ENCODE measurements at places on chromosomes 1 and 21.

DNA sequence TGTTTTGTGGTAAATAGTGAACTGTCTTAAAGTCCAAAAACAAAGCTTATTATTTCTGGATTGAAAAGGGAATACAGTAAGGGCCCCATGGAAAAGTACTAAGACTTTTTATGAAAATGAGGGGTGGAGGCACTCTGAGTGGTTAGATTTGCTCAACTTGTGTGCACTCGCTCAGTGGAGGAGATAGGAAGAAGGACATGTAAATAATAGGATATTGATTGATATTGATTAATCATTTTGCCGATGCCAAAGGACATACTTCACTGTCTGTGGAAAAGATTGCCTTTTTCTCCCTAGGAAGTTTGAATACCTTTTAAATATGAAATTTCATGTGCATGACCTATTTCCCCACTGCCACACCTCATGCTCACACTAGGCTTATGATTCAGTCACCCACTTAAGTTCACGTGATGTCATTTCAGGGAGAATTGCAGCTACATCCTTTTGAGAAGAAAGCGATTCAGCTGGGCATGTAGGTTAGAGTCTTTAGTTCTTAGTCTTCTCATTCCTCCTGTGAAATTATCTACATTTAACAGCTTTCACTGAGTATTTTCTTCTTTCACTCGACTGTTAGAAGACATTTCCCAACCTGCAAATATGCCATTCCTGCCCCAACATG, 5.0 kb downstream of the MTR start:
- no peak for DNase-seq

- no peak for DNase-seq
Observed at GRCh38 chr21:37447288-37447936, 80.8 kb downstream of the DYRK1A start.

DNA sequence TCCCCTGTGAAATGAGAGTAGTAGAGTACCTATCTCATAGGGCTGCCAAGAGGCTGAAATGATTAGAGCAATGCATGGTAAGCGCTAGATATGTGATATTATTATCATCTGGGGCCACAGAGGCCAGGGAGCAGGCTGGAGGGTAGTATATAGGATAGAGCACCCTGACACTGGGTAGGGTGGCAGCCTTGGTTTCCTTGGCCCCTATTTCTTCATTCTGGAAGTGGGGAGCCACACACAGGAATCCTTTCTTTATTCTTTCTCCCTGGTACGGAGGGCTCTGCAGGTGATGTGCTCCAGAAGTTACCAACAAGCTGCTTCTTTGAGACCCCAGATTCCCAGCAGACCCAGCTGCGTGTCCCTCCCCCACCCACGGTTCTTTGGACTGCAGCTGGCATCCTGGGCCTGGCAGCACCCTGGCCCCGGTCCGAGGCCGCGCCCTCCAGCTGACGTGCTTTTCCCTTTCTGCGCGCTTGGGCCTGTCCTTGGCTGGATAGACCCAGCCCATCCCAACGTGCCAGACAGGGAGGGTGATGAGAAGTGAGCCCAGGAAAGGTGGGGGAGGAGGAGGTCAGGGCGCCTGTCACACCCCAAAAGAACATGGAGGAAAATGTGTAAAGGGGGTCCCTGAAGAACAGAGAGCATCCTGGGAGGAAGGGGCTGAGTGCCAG, 18.2 kb downstream of the INAVA start:
- DNase-seq = no peak

- no peak for DNase-seq
Observed at GRCh38 chr1:23238565-23238964, 21.3 kb upstream of the HTR1D start.

- no peak for DNase-seq
Observed at GRCh38 chr1:51955797-51956527, 34.5 kb downstream of the RAB3B start.

DNA sequence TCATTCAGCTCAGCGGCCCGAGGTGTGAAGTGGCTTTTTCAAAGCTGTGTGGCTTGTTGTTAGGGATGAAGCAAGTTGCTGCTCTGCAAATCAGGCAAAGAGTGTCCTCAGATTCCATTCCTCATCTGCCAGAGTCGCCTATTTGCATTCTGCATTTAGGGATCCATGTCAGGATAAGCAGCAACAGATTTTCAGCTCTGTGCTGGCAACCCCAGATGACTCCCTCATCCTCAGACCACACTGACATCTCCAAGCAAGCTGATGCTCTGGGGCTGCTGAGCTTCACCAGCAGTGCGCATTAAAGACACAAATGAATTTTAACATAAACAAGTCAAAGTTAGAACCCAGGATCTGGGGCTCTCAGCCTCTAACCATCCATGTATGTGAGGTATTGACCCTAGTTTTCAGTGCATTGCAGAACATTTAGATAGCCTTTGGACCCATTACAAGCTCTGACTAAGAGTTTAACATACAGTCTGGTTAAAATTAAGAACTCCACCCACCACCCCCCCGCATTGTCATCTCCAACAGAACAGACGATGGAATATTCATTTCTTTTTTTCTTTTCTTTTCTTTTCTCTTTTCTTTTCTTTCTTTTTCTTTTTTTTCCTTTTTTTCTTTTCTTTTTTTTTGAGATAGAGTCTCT, 10.9 kb downstream of the CFAP107 start:
- DNase-seq = no peak

DNA sequence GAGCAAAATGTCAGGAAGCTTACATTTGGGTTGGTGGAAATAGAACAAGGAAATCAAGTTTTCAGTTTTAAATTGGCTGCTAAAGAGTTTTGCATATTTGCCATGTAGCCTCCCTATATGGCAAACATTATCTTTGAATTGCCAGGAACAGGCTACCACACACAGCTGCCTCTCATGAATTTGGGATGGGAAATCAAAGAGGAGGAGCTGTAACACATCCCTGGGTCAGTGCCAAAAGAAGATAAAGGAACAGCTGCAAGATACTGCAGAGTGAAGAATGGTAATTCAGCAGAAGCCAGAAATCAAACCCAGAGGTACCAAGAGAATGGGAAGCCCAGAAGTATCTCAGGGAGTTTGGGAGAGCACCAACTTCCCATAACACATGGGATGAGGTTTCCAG, 18.6 kb upstream of the RASAL2 start:
- no peak for DNase-seq

- no peak for DNase-seq
Observed at GRCh38 chr1:111538343-111539025, 35.1 kb upstream of the ADORA3 start.

- DNase-seq = no peak
Observed at GRCh38 chr1:109466452-109467300, at the start of gene SYPL2. SYPL2 (plus strand) TSS chr1:109466546; CDS start chr1:109466844, 298 bp downstream.

DNA sequence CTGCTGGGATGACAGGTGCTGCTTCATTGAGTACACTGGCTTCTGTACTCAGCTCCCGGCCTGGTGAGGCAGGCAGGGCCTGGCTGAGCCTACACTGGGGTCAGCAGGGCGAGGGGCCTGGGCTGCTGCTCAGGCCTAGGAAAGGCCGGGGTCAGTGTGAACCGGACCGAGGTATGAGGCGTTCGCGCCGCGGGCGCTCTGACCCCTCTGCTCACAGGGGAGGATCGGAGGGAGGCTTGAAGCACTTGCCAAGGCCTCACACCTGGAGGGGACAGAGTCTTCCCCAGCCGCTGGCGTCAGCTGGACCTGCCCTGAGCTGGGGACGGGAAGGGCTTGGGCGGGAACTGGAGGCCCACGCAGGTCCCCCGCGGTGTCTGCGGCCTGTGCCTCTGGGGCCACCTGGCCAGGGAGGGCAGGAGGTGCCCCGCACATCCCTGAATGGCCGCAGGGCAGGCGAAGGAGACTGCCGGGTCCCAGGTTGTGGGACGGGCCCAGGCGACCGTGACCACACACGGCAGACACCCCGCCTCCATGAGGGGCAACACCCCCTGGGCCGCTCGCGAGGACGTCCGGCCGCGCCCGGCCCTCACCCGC, 466 bp downstream of the PEX10 start:
- DNase-seq = no peak

- no peak for DNase-seq
Observed at GRCh38 chr1:232017759-232018158, 391.2 kb downstream of the DISC1 start.

DNA sequence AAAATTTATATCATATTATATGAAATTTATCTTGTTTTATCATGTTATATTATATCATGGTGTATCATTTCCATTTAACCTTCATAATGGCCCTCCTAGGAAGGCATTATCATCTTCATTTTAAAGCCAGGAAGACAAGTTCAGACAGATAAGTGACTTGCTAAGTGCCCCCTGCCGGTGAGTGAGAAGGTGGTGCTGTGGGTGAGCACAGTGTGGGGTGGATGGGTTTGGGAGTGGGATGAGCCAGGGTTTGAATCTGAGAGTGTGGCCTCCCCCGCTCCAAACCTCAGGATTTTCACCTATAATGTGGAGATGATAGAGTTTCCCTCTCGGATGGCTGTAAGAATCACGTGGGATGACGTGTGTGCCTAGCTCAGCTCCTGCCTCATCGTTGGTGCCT, 108.7 kb upstream of the IGSF21 start:
- DNase-seq = no peak

GRCh38 chr21:27704567-27705166, 737.8 kb upstream of the ADAMTS5 start:
- DNase-seq = no peak

- DNase-seq = no peak
Observed at GRCh38 chr21:25929856-25930520, 195.2 kb downstream of the GABPA start.

DNA sequence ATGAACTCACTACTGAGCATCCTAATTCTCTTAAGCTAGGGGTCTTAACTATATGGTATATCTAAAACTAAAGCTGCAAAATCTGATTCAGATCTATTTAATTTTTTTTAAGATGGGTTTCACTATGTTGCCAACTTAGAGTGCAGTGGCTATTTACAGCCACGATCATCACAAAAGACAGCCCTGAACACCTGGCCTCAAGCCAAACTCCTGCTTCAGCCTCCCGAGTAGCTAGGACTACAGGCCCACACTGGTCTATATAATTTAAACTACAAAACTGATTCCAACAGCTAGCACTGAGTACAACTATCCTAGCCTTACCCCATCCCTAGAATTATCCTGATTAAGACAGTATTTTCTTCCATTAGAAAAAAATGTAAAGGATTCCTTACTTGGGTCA, 37.1 kb downstream of the EIF4G3 start:
- no peak for DNase-seq

DNA sequence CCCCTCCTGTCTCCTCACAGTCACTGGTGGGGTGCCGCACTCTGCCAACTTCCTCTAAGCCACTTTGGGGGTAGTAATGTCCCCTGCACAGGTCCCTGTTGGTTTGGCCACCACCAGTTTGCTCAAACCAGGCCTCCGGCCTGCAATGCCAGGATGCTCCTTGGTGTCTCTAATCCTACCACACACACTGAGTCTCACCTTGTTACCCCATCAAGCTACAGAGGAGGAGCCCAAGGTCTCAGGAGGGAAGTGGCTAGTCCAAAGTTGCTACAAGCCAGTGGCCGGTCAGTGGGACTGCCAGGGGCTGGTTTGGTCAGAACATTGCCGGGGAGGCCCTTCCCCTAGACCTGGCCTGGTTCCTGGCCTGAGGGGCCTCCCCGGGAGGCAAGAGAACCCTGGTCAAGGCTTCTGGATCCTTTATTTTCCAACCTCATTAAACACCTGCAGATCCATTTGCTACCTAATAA, 21.5 kb upstream of the LRP8 start:
- no peak for DNase-seq

Measured in SW 1271 (cell line).